Posterior cingulate gyrus (tissue), 11 donors: ENCODE measurements at places on chromosomes 5 and 9.

DNA sequence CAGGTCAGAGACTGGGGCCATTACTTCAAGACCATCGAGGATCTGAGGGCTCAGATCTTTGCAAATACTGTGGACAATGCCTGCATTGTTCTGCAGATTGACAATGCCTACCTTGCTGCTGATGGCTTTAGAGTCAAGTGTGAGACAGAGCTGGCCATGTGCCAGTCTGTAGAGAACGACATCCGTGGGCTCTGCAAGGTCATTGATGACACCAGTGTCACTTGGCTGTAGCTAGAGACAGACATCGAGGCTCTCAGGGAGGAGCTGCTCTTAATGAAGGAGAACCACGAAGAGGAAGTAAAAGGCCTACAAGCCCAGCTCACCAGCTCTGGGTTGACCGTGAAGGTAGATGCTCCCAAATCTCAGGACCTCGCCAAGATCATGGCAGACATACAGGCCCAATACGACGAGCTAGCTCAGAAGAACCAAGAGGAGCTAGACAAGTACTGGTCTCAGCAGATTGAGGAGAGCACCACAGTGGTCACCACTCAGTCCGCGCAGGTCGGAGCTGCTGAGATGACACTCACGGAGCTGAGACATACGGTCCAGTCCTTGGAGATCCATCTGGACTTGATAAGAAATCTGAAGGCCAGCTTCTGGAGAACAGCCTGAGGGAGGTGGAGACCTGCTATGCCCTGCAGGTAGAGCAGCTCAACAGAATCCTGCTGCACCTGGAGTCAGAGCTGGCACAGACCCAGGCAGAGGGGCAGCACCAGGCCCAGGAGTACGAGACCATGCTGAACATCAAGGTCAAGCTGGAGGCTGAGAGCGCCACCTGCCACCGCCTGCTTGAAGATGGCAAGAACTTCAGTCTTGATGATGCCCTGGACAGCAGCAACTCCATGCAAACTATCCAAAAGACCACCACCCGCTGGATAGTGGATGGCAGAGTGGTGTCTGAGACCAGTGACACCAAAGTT, 9.3 kb downstream of the NIPBL start:
- no peak for DNase-seq

DNA sequence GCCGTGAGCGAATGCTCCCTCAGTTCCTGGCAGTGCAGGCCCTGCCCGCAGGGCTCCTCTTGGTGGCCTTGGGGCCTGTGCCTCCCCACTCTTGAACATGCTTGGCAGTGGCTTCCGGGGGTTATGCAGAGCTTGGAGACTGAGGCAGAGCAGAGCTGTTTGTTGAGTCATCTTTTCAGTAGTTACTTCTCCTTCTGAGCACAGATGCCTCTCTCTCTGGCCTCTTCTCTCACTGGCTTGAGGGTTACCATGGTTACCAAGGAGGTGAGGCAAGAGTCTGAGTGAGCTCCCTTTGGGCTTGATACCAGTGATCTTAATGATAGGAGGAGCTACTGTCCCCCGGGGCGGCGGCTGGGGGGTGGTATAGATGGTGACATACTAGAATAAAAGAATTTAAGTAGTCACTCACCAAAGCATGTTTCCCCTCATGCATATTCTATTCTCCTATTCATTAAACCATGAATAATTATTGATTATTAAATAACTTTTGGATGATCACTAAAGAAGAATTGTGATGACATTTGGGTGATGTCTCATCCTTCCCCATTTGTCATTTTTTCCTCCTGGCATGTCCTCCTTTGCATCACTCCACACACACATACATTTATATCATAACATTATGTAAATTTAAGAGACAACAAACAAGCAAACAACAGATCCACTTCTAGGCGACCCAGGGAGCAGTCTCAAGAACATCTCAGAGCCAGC, 111.1 kb downstream of the ARHGAP26 start:
- DNase-seq = no peak

GRCh38 chr9:131012396-131012917, 3.5 kb downstream of the LAMC3 start:
- DNase-seq = no peak

- DNase-seq = no peak
Measured at GRCh38 chr9:121393318-121393717, 23.3 kb upstream of the STOM start.

DNA sequence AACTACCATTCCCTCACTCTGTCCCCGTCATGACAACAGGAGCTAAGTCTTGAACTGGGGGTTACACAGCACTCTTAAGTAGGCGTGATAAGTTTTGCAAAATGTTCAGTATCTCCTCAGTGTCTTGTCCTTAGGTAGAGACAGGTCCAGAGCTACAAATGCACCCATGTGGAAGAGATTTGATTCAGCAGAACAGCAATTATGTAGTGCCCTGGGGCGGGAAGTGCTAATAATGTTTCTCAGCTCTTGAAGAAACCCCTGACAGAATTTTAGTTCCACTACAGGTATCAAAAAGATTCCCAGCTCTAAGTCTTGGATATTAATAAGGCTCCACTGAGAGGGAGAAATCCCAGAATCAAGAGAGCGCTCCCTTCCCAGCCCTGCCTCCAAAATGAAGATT, 49.6 kb downstream of the DCP2 start:
- DNase-seq = no peak
